Osteoblast (primary cell): ENCODE measurements at places on chromosomes 12 and 14. TPM values are rescaled to one million over a fixed set of nuclear protein-coding genes. Genes with fewer than 3 reads are reported as not detected.

DNA sequence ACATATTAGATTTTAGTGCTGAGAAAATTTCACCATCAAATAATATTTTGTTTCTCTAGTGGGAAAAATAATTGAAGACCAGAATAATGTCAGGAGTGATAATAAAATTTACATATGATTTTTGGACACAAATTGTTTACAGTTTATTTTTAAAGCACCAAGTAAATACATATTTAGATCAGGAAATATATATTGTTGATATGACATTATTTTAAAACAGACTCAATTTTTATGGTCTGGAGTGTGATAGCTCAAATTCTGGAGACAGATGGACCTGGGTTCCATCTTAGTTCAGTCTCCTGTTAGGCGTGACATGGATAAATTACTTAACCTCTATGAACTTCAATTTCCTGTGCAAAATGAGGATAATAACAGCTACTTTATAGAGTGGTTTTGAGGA lies 135.4 kb downstream of the TPH2 start:
- DNase-seq: no peak

DNA sequence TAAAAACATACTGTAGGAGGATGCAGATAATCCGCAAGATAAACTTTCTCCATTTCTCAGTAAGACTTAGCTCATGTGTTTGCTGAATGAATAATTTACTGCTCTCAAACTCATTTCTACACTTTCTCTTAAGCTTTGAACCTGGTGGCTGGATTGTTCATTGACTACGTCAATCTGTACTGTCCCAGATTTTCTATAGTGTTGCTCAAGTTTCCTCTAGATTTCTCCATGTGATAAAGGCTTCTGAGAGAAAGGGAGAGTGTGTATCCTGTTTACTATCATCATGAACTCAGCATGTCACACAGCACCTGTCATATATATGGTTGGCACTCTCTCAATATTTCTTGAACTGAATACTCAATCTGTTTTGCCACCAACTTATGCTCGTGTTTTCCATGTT lies 518.0 kb upstream of the TBX3 start:
- no peak for DNase-seq

GRCh38 chr12:6535960-6536847 lies 1.9 kb downstream of the GAPDH start:
- DNase-seq: peak; percentile 64

DNA sequence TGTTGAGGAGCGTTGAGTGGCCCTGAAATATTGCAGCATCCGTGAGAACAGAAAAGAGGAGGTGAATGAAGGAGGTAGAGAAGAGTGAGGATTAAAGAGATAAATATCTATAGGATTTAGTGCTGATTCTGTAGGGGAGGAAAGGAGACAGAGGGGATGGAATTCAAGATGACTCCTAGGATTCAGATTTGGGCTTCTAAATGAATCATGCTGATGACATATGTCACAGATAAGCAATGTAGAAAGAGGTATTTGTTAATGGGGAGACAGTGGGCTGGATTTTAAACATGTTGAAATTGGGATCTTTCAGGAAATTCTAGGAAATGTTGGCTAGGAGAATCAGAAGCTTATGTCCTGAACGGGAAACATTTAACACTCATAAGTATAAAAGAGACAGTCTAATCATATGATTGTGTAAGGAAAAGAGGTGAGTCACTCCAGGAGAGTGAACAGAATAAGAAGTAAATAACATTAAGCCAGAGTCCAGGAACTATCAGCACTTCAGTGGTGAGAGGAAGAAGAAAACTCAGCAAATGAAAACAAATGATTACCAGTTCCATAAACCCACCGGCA lies 58.1 kb upstream of the DIO2 start:
- no peak for DNase-seq

- DNase-seq: no peak
These were observed 90.9 kb upstream of the CCDC196 start for GRCh38 chr14:66395300-66395699.

DNA sequence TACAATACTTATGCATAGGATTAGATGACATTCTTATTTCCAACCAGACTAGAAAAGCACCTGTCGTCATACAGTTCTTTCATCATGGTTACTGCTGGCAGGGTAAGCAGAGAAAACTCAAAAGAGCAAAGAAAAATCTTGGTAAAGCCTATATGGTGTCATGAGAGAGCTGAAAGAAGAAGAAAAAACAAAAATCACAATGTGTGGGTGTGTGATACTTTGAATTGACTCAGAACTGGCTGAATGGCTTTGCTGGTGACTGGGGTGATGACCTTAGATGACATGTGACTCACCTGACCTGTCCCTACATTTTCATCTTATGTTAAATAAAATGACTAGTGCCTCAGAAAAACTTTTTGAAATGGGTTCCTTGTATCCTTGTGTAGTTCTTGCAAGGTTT lies 278.1 kb upstream of the LMO3 start:
- DNase-seq: no peak

- DNase-seq: peak; percentile 83
These were observed 44.7 kb downstream of the RIMKLB start for GRCh38 chr12:8742501-8742900.

DNA sequence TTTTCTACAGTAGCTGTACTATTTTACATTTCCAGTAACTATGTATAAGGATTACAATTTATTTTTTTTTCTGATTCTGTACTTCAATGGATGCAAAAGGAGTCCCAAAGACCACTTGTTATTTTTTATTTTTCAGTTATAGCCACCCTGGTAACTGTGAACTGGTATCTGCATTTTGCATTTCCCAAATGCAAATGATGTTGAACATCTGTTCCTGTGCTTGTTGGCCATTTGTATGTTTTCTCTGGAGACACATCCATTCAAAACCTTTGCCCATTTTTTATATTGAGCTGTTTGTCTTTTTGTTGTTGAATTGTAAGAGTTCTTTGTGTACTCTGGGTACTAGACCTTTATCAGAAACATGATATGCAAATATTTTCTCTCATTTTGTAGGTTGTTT lies 485.6 kb downstream of the LRIG3 start:
- DNase-seq: no peak

DNA sequence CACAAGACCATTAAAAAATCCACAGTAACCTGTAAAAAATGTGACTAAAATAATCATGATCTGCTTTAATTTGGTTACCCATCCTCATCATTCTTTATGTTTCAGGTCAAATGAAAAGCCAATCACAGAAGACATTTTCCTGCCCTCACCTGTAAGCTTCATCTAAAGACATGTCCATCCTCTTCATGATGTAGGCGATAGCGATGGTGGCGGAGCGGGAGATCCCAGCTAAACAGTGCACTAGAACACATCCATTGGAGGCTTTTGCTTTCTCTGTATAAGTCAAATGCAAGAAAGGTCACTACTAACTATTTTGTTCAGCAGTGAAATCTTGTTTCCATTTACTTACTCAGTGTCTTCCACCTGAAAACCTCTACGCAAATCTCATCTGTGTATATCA lies 82.6 kb downstream of the DUSP16 start:
- DNase-seq: no peak

DNA sequence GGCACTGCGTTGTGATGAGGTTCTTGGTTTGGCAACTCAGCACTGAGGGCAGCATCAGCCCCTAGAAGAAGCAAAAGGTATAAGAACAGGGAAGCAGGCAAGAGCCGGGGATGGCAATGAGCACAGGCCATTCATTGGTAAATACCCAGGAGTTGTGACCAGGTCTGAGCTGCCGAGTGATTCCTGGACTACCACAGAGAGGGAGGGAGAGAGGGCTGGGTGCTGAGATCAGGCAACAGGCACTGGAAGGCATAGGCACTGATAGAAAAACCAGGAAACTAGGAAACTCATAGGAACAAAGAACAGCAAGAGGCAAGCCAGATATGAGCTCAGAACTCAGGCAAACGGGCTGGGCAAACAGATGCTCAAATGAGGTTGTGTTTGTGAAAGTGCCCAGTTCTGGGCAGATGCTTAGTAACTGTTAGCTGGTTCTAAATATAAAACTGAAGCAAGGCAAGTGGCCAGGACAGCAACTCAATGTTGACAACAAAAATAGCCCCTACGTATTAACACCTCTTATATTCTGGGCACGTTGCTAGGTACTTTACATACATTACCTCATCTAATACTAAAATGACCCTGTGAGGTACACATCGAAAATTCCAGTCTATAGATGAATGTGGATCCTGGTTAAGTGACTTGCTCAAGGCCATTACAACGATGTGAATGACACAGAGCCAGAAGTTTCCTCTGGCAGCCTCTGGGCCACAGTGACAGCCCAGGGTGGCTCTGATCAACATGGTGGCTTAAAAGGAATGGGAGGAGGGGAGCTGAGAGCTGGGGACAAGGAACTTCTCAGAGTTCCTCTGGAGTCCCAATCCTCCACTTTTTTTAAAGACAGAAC lies 121.1 kb downstream of the PRMT8 start:
- peak; percentile 42 for DNase-seq

- DNase-seq: no peak
These were observed 95.4 kb upstream of the SLCO1C1 start for GRCh38 chr12:20599757-20600156.

- no peak for DNase-seq
These were observed 15.3 kb downstream of the TAOK3 start for GRCh38 chr12:118357257-118358007.

DNA sequence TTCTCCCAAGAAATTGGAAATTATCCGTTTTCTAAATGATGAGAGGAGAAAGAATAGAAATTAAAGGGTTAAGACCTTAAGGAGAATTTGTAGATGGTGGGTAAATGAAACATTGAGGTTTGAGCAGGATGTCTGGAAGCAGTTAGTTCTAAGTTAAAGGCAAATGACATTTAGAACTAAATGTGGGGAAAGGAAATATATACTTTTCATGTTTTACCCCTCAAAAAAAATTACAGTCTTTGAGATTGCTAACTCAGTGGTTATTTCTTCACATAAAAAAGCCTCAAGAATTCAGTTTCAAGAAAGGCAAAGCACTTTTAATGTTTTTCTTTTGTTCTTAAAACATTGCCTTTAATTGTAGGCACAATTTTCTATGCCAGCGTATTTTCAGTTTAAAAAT lies 114.0 kb downstream of the PLEKHA5 start:
- no peak for DNase-seq

- no peak for DNase-seq
These were observed 276.9 kb downstream of the PRKD1 start for GRCh38 chr14:29650554-29651269.

DNA sequence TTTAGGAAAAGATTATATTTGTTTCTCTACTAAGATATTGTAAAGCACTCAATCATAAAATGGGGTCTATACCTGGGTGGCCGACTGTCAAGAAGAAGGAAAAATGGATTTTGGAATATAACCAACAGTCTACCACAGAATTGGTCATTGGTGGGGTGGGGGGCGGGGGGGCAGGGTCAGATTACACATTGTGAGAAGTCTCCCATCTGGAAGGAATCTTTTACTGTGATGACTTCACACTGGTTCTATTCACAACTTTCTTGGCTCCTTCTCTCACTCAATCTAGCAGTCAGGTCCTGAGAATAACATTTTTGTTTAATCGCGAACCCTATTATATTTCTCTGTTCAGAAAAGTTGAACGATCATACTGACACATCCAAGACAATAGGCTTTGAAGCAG lies 8.7 kb upstream of the CLEC4E start:
- no peak for DNase-seq

- peak; percentile 85 for DNase-seq
These were observed 98.5 kb downstream of the PHLDA1 start for GRCh38 chr12:75933101-75933500.

DNA sequence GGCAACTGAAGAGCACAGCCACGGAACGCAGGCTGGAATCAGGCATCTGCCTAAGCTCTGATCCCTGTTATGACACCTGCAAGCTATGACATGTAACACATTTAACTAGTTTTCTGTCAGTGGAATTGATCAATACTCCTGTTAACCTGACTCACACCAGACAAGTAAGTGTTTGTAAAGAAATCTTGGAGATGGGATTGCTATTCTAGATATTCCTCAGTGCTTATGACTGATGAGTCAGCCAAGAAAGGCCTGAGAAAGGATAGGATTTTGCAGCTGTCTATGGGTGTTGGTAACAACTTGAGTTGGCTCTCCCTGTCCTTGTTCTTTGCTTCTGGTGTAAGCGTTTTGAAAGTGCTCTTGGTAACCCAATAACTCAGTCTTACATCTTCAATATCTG lies 110.5 kb downstream of the GPR135 start:
- DNase-seq: no peak

- DNase-seq: no peak
These were observed 51.0 kb downstream of the YEATS4 start for GRCh38 chr12:69410571-69410970.

DNA sequence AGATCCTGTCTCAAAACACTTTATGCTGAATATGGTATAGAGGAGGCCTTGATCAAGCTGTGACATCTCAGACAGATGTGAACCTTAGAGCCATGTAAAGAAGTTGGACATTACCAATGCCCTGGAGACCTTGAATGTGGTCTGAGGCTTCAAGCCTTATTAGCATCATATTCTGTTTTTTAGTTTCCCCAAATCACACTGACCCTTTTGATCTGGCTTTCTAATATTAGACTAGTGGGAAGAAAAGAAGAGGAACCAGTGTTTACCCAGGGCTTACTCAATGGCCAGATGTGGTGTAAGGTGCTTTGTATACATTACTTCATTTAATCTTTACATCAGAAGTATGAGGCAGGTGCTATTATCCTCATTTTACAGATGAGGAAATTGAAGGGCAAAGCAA lies 10.6 kb upstream of the TBPL2 start:
- no peak for DNase-seq

DNA sequence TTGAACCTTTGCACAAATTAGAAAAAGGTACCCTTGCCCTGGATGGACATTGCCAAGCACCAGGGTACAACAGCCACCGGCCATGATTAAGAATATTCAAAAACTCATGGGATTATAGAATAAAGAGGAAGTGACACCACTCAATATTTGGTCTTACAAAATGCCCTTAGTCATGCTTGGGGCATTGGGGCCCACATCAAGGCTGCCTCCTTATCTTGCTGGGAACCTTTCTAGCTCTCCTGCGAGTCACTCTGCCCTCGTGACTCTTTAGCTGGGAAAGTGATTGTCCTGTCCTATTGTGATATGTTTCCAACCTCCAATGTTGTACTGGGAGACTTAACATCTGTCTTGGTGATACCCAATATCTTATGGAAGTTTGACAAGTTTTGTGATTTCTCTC lies 57.8 kb downstream of the GTF2A1 start:
- DNase-seq: no peak

- DNase-seq: peak; percentile 96
These were observed 1.8 kb downstream of the CKB start for GRCh38 chr14:103520657-103521437.

- no peak for DNase-seq
These were observed 23.7 kb downstream of the PSMC1 start for GRCh38 chr14:90280096-90280495.

DNA sequence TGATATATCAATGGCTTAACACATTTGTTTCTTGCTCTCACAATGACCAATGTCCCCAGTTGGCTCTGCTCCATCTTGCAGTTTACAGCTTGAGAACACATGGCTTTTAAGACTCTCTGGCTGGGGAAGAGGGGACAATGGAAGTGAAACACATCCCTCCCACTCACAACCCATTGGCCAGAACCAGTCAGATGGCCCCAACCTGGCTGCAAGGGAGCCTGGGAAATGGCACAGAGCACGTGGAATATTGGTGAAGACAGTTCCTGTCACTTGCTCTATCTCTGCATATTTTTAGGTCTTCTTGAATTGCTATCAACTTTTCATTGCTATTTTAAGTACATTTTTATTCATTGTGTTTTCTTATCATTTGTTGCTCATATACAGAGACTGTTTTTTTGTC lies 345.4 kb downstream of the MED13L start:
- no peak for DNase-seq

Gene SLCO1B1
- total RNA-seq: not detected in 2 replicates

Gene IL26
- 2.4 and 3.6 TPM in 2 replicates for total RNA-seq

Gene AKT1
- total RNA-seq: 156 and 188 TPM in 2 replicates

Gene B4GALNT3
- total RNA-seq: 0.29 and 0.36 TPM in 2 replicates

Gene TAS2R31
- 7.2 and 9.7 TPM in 2 replicates for total RNA-seq

Gene ZNF891
- 1.4 and 1.5 TPM in 2 replicates for total RNA-seq

Gene SOCS2
- total RNA-seq: 32.6 and 40.7 TPM in 2 replicates

Gene KIF26A
- not detected in 2 replicates for total RNA-seq

Gene CMTM5
- not detected in 2 replicates for total RNA-seq
